ENCODE measurements at places on chromosomes 7 and 10. TPM values are rescaled to one million over a fixed set of nuclear protein-coding genes. Genes with fewer than 3 reads are reported as not detected.

DNA sequence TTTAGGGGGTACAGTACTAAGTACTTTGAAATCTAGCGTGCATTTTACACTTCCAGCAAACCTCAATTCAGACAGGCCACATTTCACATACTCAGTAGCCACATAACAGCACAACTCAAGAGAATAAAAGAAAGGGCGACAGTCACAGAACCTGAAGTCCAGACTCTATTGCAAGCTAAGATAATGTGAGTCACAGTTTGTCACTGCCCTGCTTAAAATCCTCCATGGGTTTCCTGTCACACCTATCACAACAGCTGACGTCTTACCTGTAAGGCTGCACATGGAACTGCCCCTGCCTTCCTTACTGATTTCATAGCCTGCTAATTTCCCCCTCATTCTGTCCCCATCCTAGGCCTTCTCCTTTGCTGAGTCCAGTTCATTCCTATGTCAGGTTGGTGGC is 16.1 kb upstream of the CDK14 start:
- no peak for DNase-seq

- DNase-seq = no peak
Observed at GRCh38 chr7:4607311-4607729, 74.8 kb upstream of the FOXK1 start.

DNA sequence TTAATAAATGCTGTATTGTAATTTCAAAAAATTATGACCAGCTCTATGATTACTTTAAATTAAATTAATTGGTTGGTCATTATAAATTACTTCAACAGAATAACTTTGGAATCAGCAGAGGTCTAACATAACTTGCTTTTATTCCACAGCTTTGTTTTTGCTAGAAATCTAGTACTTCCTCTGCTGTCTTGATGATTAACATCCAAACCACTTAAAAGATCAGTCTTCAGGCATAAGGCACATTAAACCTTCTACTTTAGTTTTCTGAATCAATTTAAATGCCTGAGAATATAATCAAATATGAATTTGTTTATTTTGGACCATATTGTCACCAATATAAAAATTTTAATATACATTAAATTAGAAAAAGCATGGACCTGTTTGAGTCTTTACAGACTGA is 465.3 kb downstream of the ARL4A start:
- no peak for DNase-seq

- DNase-seq = no peak
Observed at GRCh38 chr10:132107949-132108877, 42.5 kb downstream of the JAKMIP3 start.

PIP gene
- not detected for total RNA-seq

DNA sequence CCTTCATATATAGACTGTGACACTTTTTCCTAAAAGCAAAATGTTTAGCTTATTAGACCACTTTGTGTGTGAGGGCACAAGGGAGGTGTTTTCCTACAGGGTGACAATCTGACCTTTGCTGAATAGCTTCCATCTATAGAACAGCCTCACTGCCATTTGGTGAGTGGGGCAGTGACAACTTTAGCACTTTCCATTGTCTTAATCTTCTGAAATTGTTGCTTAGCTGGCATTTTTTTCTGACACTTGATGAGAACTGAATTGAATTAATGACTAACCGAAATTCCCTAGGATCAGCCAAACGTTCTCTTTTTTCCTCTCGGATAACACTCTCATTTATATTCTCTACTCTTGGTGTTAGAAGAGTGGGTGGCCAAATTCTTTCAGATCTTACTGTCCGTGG is 30.2 kb downstream of the KDM7A start:
- DNase-seq = no peak

GRCh38 chr7:80439894-80440821 is 71.7 kb downstream of the GNAT3 start:
- DNase-seq = no peak

- DNase-seq = no peak
Observed at GRCh38 chr10:17351506-17351905, 102.9 kb downstream of the ST8SIA6 start.

INPP5F gene
- 11.9 TPM for total RNA-seq

DNA sequence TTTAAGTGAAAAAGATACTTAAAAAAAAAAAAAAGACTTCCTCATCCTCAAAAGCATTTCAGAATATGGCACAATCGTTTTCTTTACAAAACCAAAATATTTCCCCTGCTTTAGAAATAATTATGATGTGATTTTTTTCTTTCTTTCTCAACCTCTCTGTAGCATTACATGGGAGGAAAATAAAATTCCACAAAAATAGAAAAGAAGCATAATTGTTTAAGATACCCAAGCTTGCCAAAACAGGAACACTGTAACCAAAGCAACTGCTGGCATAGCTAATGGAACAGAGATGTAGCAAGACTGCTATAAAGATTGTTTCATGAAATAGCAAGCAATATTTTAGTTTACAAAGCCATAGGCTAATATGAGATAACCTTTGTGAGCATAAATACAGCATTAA is 75.6 kb upstream of the GPR22 start:
- no peak for DNase-seq

DNA sequence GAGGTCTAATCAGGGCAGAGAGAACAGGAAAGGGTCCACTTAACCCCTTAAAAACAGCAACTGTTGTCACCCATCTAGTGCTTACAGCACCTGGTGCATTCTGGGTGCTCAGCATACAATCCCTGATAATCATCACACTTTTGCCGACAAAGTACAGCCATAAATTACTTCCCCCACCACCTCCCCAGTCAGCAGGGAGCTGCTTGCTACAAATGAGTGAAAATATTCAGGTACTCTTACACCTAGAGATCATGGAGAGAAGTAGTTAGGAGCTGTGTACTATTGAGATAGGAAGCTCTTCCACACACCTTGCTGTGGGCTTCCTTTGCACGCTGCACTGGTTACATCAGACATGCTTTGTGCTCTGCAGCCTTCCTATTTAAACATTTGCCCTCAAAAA is 723.5 kb upstream of the GALNT17 start:
- DNase-seq = no peak

CLRN3 gene
- total RNA-seq = not detected

DNA sequence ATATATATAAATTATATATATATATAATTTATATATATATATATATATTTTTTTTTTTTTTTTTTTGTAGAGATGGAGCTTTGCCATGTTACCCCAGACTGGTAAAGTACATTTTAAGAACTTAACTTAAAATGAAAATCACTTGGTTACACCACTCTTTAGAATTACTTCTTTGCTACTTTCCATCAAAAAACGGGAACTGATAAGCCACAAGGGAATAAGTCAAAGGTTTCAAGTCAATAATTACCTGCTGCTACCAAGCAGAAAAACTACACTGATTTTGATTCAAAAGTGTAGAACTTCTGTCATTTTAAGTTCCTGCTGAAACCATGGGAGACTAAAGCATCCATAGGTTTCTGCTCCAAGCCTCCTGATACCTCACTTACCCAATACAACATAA is 12.2 kb downstream of the PPA1 start:
- DNase-seq = no peak

DNA sequence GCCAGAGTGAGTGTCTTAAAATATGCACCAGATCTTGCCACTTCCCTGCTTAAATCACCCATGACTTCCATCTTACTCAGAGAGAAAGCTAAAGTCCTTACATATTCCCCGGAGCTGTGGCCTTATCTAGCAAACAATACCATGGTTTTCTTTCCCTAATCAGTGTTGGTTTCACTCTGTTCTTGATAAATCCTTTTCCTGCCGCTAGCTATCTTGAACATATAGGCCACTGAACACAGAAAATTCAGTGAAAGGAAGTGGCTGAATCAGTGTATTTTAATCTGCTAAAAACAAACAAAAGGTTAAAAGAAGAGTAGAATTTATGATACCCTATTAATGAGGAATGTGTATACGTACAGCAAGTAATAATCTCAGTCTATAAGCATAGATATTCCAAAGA is 42.0 kb upstream of the JAZF1 start:
- DNase-seq = no peak

DNA sequence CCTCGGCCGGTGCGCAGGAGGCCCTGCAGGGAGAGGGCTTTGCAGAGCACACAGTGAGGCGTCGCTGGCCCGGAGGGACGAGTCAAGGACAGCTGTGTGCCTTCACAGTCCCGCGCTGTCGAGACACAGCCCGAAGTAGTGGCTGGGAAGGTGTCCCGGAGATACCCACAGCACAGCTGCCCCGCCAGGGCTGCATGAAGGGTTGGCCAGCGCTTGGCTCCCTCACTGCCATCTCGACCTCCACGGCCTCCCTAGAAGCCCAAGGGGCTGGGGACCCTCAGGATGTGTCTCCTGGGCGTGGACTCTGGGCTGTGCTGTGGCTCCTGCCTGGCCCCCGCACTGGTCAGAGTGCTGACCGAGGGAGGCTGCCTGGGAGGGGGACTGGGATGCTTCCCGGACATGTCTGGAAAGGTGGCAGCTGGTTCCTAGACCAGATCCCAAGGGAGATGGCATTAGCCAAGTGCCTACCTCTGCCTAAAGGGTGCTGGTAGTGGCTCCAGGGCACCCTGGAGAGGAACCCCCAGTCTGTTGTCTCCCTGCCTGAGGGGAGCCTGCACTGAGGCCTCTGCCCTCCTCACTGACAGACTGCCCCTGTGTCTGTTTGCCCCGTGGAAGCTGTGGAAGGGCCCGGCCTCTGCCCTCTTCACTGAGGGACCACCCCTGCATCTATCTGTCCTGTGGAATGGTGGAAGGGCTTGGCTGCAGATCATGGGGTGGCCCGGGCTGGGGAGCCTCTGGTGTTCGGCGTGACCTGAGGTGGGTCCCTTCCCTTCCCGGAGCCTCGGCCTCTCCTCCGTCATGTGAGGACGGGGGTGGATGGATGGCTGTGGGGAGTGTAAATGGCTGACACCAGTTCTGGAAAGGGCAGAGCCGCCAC is 5.8 kb downstream of the ELFN1 start:
- DNase-seq = no peak

DNA sequence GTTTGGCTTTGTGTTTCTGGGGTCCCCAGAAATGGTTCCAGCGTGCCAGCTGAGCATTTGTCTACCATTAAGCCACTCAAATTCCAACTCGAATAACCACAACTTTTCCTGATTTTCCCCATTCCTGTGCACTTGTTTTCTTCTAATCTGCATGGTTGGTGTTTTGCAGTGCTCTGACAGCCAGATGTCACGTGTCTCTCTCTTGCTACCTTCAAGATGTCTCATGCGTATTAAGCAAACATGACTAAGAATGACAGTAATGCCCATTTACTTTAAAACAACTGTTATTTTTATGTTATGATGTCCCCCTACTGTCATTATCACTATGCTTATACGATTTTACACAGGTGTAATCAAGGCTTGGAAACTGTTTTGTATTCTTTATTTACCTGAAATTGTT is 35.2 kb upstream of the MXI1 start:
- no peak for DNase-seq

- no peak for DNase-seq
Observed at GRCh38 chr10:43299579-43299978, 32.7 kb upstream of the RASGEF1A start.
